Right ventricle myocardium inferior (tissue), 1 donor: ENCODE measurements at places on chromosomes 6 and 20. TPM values are rescaled to one million over a fixed set of nuclear protein-coding genes. Genes with fewer than 3 reads are reported as not detected.

Gene BAK1
- total RNA-seq: 25.4 TPM

Gene MED20
- 22.9 TPM for total RNA-seq

Gene COL9A3
- 5.5 TPM for total RNA-seq

Gene OSTM1
- total RNA-seq: 34.8 TPM

Gene RSPO3
- total RNA-seq: 0.92 TPM

Gene OPN5
- total RNA-seq: not detected

Gene CRISP3
- not detected for total RNA-seq

Gene PRICKLE4
- 3.3 TPM for total RNA-seq

Gene VSTM2L
- 17.7 TPM for total RNA-seq

Gene MAP7
- 3.2 TPM for total RNA-seq

Gene LY6G6C
- total RNA-seq: not detected

Gene BPI
- not detected for total RNA-seq

DNA sequence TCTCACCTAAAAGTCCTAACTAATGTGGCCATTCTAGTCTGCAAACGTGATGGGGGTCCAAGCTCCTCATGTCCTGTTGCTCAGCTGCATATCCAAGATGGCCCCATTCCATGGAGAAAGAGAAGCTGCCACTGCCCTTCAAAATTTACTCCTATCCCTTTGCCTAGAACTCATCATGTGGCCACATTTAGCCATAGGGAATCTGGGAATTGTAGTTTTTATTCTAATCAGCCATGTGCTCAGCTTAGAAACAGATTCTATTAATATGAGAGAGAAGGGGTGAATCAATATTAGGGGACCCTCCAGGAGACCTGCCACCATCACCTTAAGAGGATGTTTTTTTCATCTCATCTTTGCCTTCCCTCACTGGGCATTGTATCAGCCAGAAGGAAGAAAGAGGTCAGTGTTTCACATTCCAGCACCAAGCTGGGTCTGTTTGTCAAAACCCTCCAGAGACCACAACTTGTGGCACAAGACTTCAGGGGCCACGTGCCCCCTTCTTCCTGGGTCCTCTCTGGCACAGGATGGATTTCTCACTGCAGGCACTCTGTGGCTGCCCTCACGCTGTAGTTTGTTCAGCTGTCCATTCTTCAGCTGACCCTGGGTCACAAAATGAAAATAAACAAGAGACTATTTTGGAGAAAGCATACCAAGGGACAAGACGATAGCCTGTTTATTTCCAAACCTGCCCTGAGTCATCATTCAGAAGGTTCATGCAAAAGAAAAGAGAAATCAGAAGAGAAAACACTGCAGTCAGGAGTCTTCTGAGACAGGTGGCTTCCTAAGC, 172.0 kb downstream of the EYA2 start:
- DNase-seq: no peak

DNA sequence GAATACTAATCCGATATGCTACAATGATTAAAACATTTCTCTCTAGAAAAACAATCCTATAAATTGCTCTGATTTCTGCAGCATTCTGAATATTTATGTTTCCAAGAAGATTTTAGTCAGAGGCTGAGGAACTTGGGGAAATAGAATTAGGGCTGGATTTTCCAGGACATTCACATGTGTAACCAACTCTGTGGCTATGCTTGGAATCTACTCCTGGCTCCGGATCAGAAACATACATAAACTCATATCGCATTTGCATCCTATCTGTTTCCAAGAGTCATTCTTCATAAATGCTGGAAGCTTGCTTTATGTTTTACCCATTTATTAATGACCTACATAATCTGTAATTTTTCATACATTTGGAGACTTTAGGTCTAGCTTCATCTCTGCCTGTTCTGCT, 459.9 kb upstream of the MARCKS start:
- DNase-seq: no peak

DNA sequence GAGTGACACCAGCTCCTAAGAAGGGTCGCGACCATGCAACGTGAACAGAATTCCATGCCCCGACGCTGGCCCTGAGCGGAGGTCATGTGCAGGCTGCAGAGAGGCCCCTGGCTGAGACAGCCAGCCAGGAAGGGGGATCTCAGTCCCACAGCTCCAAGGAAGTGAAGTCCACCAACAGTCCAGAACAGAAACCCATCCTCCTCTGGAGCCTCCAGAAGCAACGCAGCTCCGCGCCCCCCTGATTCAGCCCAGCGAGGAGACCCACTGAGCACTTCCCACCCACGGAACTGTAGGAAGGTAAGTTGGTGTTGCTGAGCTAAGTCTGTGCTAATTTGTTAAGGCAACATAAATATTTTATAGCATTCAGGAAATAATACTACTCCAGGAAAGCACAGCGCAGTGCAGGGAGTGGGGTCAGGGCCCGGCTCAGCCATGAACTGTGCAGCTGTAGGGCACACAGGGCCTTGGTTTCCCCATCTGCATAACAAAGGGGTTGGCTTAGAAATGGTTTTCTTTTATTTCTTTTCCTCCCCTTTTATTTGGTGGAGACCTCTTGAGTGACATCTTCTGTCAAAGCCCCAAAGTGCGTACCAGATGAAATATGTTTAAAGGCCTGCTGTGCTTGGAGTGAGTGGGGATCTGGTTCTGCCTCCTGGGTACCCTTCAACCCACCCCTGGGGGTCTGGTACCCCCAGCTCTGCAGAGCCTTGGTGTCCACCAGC, 241.1 kb upstream of the PMEPA1 start:
- DNase-seq: no peak

GRCh38 chr6:144561455-144562043, 276.4 kb downstream of the UTRN start:
- no peak for DNase-seq

DNA sequence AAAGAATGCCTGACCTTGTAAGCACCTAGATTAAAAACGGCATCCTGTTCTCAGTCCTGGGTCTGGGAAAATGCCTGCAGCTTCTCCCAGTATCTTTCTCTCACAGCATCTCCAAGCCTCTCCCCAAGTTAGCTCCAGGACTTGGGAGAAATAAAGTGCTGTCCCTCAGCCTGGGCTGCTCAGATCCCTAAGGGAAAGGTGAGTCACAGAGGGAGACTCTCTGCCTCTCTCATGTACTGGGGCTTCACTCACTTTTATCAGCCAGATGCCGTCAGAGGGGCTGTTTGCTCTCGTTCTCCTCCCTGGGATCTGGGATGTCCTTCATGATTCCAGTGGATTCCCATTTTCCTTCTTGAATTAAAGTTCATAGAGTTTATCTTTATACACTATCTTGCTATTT, 293.6 kb downstream of the COL12A1 start:
- DNase-seq: no peak

DNA sequence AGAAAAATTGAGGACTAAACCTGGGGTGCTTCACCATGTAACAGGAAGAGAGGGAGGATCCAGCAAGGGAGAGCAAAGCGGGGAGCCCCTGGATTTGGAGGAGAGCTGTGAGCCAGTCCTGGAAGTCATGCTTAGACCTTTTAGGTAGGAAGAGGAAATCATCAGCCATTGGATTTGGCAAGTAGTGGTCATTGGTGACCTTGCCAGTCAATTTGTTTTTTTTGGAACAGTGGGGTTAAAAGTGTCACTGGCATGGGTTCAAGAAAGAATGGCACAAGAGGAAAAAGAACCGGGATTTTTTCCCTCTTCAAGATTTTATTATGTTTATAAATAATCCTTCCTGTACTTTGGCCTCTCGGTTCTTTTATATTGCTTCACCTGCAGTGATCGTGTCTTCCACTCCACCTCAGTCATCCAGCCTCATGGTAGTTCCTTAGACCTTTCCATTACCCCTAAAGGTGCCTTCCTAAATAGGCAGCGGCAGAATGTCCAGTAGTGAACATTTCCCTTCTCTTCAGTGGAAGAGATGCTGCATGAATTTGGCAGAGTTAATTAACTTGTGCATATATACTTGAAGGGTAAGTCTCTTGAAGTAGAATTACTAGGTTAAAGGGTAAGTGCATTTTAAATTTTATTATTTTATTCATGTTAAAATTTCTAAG, 124.7 kb downstream of the QKI start:
- no peak for DNase-seq

GRCh38 chr6:43779852-43780236, 9.8 kb downstream of the VEGFA start:
- DNase-seq: no peak

DNA sequence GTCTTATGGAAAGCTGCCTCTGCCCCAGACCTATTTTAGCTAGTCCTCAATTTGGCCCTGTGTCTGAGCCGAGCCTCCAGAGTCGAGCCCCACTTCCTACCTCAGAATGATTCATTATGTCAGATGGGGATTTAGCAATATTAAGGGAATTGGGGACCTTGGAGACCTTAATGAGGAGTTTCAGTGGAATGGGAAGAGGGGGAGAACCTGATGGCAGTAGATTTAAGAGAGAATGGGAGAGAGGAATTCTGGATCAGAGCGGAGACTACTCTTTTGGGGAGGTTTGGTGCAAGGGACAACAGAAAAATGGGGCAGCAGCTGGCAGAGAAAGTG, 63.5 kb downstream of the EFHC1 start:
- DNase-seq: no peak

- no peak for DNase-seq
These were observed 312.5 kb downstream of the EYA4 start for GRCh38 chr6:133553652-133554051.

DNA sequence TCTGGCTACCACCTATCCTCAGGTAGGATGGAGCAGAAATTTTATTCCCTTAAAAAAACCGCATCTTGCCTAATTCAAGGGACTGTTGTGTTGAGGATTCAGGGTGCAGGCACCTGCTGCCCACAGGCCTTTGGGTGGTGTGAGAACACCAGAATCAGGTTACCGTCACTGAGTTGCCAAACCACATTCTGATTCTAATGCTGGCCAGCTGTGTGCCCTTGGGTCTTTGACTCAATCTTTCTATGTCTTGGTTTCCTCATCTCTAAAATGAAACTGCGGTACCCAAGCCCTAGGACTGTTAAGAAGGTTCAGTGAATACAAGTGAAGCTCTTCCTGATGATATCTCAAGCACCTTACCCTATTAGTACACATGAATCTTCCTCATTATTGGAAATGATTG, 827.3 kb downstream of the DHX35 start:
- no peak for DNase-seq

DNA sequence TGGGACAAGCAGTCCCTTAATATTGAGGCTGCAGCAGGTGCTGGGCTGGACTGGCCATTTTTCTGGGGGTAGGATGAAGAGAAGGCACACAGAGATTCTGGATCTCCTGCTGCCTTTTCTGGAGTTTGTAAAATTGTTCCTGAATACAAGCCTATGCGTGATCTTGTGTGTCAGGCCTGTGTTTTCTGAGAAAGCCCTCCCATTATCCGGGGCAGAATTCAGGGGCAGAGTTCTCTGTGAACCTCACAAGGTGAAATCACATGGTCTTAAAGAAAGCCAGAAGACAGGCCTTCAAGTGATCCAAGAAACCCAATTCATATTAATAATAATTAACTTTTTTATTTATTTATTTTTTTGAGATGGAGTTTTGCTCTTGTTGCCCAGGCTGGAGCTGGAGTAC, 12.5 kb downstream of the CCN5 start:
- DNase-seq: no peak

DNA sequence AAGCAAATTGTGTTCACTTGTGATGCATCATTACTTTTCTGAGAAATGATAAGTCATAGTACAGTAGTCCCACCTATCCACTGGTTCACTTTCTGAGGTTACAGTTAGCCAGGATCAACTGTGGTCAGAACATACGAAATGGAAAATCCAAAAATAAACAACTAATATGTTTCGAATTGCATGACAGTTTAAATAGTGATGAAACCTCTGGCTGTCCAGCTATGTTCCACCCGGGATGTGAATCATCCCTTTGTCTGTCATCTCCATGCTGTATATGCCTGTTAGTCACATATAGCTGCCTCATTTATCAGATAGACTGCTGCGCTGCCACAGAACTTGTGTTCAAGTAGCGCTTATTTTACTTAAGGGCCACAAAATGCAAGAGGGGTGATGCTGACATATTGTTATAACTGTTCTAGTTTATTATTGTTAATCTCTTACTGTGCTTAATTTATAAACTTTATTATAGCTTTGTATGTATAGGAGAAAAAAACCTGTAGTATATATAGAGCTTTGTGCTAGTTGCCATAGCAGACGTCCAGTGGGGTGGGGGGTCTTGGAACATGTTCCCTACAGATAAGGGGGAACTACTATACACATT, 29.2 kb downstream of the AFDN start:
- DNase-seq: no peak

DNA sequence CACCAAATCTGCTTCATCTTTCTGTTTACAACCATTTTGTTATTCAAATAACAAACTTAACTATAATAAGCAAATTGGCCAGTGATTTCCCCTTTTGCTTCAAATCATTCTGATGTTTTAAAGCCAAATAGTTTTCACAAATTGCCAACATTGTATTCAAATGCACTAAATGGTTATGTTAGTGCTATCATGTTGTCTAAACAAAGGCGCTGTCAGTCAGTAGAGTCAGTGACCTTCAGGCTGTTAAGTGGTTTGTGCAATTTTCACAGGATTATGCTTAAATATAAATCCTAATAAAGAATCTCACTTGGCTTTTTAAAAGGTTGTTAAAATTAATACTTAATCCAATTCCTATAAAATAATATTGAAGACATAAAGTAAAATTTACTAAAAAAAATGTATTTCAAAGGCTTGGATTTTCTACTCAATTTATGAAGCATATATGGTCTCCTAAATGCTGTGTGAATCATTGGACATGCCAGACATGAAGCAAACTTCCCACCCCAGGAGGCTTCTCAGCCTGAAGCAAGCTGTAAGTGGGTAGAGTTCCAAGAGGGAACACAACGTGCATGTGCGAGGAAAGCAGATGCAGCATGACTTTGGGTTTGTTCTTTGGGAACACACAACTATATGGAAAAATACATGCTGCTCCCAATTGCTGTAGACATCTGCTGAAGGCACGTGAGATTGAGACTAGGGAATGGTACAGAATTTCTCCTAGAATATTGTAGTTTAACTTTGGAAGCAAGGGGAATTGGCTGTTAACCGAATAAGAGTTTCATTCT, 54.9 kb downstream of the RSPO3 start:
- no peak for DNase-seq

DNA sequence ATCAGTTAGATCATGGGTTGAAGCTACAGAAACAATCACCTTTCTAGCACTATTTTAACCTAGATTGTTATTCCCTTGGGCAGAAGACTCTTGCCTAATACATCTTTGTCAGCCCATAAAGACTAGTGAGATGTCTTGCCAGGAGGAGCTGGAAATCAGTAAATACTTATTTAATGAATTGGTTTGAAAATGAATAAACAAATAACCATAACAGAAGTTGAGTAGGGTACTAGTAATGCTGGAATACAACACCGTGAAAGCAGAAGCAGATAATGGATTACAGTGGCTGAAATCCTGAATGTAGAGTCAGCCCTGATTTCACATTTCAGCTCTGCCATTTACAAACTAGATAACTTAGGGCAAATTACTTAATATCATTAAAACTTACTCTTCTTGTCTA, 236.1 kb downstream of the PACRG start:
- DNase-seq: no peak

GRCh38 chr20:56229812-56230211, 18.7 kb upstream of the MC3R start:
- no peak for DNase-seq

DNA sequence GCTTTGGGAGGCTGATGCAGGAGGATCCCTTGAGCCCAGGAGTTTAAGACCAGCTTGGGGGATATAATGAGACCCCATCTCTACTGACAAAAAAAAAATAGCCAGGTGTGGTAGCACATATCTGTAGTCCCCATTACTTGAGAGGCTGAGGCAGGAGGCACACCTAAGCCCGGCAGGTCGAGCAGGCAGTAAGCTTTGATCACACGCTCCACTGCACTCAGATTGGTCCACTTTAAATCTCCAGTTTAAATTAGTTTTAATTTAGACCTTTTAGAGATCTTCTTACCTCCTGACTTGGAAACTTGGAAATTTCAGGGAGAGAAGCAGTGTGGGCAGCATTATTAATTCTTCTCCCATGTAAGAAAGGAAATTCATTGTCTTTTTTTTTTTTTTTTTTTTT, 16.8 kb upstream of the PLCB4 start:
- DNase-seq: no peak
